Suprapubic skin (tissue), 4 donors: ENCODE measurements at places on chromosomes 5 and 9.

GRCh38 chr5:103298117-103298516 lies 39.6 kb downstream of the MACIR start:
- H3K27me3 ChIP-seq = no peaks in the 10 kb centered on the region
- DNase-seq = no peak
- H3K4me3 ChIP-seq = no peak overlapping the region
- H3K27ac ChIP-seq = no peak overlapping the region
- no peaks in the 10 kb centered on the region for H3K36me3 ChIP-seq

GRCh38 chr9:36716496-36716895 lies 143.8 kb downstream of the MELK start:
- no peaks in the 10 kb centered on the region for H3K4me1 ChIP-seq
- H3K36me3 ChIP-seq = no peaks in the 10 kb centered on the region
- no peak overlapping the region for H3K4me3 ChIP-seq
- peaks cover 9% of the 10 kb centered on the region for H3K27me3 ChIP-seq

DNA sequence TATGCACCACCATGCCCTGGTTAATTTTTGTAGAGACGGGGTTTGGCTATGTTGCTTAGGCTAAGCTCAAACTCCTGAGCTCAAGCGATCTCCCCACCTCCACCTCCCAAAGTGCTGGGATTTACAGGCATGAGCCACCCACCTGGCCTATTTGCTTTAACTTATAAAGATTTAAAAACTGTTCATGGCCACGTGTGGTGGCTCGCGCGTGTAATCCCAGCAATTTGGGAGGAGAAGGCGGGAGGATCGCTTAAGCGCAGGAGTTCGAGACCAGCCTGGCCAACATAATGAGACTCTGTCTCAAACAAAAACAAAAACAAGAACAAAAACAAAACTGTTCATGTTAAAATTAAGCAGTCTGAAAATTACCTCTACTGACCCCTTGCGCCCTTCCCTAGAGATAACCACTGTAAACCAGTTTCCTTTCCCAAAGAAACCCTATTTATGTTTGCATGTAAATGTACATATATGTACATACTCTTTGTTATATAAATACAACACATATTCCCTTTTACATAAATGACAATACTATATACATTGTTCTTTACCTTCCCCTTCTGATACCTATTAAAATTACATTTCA lies 1.5 kb downstream of the AK6 start:
- H3K27ac ChIP-seq = no peak overlapping the region
- no peaks in the 10 kb centered on the region for H3K27me3 ChIP-seq
- H3K4me3 ChIP-seq = peak overlapping the region; percentile 87
- DNase-seq = no peak
- peaks cover 31% of the 10 kb centered on the region for H3K4me1 ChIP-seq

DNA sequence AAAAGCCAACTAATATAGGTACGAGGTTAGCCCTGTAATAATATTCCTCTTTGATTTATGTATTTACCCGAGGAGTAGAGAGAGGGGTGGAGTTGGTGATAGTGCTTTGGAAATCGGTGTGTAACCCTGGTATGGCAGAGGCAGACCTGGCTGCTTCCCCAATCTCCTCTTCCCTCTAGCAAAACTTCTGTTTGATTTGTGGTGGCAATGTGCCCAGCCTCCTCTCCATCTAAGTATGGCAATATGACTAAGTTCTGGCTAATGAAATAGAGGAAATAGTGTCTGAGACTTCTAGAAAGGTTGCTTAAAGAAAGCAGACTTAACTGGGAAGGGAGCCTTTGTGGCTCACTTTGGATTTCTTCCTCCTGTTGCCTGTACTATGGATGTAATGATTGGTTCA lies 491.1 kb downstream of the ENC1 start:
- H3K4me3 ChIP-seq = no peak overlapping the region
- H3K36me3 ChIP-seq = no peaks in the 10 kb centered on the region
- H3K27me3 ChIP-seq = no peaks in the 10 kb centered on the region
- no peak overlapping the region for H3K27ac ChIP-seq
- no peaks in the 10 kb centered on the region for H3K4me1 ChIP-seq

DNA sequence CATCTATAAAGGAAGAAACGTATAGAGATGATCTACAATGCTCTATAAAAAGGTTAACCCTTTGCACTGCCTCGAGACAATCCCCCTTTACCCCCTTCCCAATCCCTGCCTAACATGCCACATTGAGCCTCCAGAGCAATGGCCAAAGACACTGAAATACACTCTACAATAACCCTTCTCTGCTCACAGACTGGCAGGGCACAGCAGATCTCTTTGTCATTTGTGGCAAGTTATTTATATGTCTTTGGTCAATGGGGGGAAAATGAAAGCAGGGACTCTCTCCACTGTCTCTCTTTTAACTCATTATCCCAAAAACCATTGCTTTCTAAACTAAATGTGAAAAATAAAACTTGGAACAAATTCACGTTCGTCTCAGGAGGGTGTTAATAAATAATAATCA lies 51.7 kb downstream of the PTCH1 start:
- peaks cover 43% of the 10 kb centered on the region for H3K36me3 ChIP-seq
- DNase-seq = no peak
- H3K27ac ChIP-seq = no peak overlapping the region
- peaks cover 20% of the 10 kb centered on the region for H3K4me1 ChIP-seq
- no peak overlapping the region for H3K4me3 ChIP-seq
- no peaks in the 10 kb centered on the region for H3K27me3 ChIP-seq

- H3K4me1 ChIP-seq = no peaks in the 10 kb centered on the region
- no peak for DNase-seq
- H3K27ac ChIP-seq = no peak overlapping the region
- no peaks in the 10 kb centered on the region for H3K36me3 ChIP-seq
- no peaks in the 10 kb centered on the region for H3K27me3 ChIP-seq
- H3K4me3 ChIP-seq = no peak overlapping the region
Measured at GRCh38 chr5:86320266-86320665, 297.5 kb upstream of the COX7C start.

- peaks cover 30% of the 10 kb centered on the region for H3K27me3 ChIP-seq
- peak overlapping the region; percentile 67 for H3K27ac ChIP-seq
- peak overlapping the region; percentile 33 for H3K4me3 ChIP-seq
- peaks cover 40% of the 10 kb centered on the region for H3K4me1 ChIP-seq
Measured at GRCh38 chr5:168288349-168289245, 2.8 kb upstream of the WWC1 start.

GRCh38 chr9:28342815-28343338 lies 769.6 kb upstream of the C9orf72 start:
- DNase-seq = no peak
- no peaks in the 10 kb centered on the region for H3K4me1 ChIP-seq
- H3K4me3 ChIP-seq = no peak overlapping the region
- H3K27me3 ChIP-seq = no peaks in the 10 kb centered on the region
- no peaks in the 10 kb centered on the region for H3K36me3 ChIP-seq
- H3K27ac ChIP-seq = no peak overlapping the region

GRCh38 chr9:96256800-96257199 lies 45.2 kb downstream of the HSD17B3 start:
- H3K4me3 ChIP-seq = no peak overlapping the region
- H3K4me1 ChIP-seq = no peaks in the 10 kb centered on the region
- H3K27ac ChIP-seq = no peak overlapping the region
- DNase-seq = no peak

GRCh38 chr5:173499471-173500212 lies 116.8 kb downstream of the BOD1 start:
- H3K4me1 ChIP-seq = peaks cover 15% of the 10 kb centered on the region
- peak overlapping the region; percentile 69 for H3K27ac ChIP-seq
- DNase-seq = no peak
- no peaks in the 10 kb centered on the region for H3K36me3 ChIP-seq
- H3K27me3 ChIP-seq = peaks cover 4% of the 10 kb centered on the region

- H3K4me1 ChIP-seq = no peaks in the 10 kb centered on the region
- no peaks in the 10 kb centered on the region for H3K36me3 ChIP-seq
- H3K27me3 ChIP-seq = no peaks in the 10 kb centered on the region
- H3K27ac ChIP-seq = no peak overlapping the region
- H3K4me3 ChIP-seq = no peak overlapping the region
Measured at GRCh38 chr5:92518318-92518904, 1062.6 kb downstream of the NR2F1-AS1 start.

DNA sequence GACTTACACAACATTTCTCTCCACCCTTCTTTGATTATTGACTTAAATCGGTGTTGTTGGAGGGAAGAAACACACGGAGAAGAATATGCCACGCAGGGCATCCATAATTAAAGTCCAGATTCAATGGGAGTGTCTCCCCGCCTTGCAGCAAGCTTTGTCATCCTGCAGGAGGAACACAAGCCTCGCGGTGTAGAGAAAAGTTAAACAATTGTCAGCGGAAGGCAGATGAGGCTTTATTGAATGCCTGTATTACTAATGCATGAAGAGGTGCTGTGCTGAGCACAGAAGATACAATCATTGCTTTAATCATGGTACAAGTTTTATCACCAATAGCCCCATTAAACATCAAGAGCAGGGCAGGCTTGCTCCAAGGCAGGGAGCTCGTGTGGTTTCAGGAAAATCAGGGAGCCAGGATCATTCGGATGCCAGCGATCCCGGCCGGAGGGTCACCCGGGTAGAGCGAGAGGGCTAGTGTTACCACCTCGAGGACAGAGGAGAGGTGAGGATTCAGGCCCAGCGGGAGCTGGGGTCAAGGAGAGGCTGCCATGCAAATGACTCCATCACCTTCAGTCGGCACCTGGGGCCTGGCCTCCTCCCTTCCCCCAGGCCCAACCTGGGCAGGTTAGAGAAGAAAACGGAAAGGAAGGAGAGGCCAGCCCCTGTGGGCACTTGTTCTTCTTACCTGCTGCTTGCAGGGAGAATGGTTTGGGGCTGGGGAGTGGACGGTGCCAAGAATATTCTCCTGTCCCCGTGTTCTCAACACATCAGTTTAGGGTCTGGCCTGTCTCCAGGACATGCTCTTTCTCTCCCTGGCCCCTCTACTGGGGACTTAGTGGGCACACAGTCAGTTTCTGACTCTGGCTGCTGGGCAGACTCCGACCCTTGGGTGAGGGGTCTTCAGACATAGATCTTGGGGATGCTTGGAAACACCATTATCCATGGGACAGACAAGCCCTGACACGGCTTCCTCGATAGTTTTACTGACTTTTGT lies 289.5 kb downstream of the IRX2 start:
- H3K27me3 ChIP-seq = peaks cover 3% of the 10 kb centered on the region
- no peak for DNase-seq
- no peaks in the 10 kb centered on the region for H3K36me3 ChIP-seq
- H3K27ac ChIP-seq = no peak overlapping the region
- H3K4me1 ChIP-seq = no peaks in the 10 kb centered on the region

DNA sequence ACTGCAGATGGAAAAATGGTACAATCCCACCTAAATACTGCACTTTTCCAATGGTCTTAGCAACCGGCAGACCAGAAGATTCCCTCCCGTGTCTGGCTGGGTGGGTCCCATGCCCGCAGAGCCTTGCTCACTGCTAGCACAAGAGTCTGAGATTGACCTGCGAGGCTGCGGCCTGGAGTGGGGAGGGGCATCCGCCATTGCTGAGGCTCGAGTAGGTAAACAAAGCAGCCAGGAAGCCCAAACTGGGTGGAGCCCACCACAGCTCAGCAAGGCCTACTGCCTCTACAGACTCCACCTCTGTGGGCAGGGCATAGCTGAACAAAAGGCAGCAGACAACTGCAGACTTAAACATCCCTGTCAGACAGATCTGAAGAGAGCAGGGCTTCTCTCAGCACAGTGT lies 221.6 kb upstream of the CTNND2 start:
- no peak for DNase-seq
- H3K4me1 ChIP-seq = no peaks in the 10 kb centered on the region
- no peaks in the 10 kb centered on the region for H3K36me3 ChIP-seq
- no peak overlapping the region for H3K27ac ChIP-seq

DNA sequence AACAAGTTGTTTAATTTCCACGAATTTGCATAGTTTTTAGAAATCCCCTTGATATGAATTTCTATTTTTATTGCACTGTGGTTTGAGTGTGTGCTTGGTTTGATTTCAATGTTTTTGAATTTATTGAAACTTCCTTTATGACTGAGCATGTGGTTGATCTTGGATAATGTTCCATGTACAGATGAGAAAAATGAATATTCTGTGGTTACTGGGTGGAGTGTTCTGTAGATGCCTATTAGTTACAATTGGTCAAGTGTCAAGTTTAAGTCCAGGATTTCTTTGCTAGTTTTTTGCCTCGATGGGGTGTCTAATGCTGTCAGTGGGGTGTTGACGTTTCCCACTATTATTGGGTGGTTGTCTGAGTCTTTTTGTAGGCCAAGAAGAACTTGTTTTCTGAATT lies 319.5 kb upstream of the ACTBL2 start:
- H3K27me3 ChIP-seq = no peaks in the 10 kb centered on the region
- H3K36me3 ChIP-seq = no peaks in the 10 kb centered on the region
- H3K4me3 ChIP-seq = no peak overlapping the region
- no peak overlapping the region for H3K27ac ChIP-seq

GRCh38 chr9:133137451-133138231 lies 16.6 kb upstream of the RALGDS start:
- peak; percentile 84 for DNase-seq
- no peak overlapping the region for H3K4me3 ChIP-seq
- H3K27me3 ChIP-seq = no peaks in the 10 kb centered on the region
- H3K4me1 ChIP-seq = peaks cover 98% of the 10 kb centered on the region

GRCh38 chr5:31027721-31028120 lies 165.8 kb upstream of the CDH6 start:
- no peak for DNase-seq
- no peak overlapping the region for H3K27ac ChIP-seq
- no peak overlapping the region for H3K4me3 ChIP-seq

- H3K4me1 ChIP-seq = peaks cover 9% of the 10 kb centered on the region
- no peak overlapping the region for H3K4me3 ChIP-seq
- H3K36me3 ChIP-seq = no peaks in the 10 kb centered on the region
- no peaks in the 10 kb centered on the region for H3K27me3 ChIP-seq
Measured at GRCh38 chr5:36058776-36059175, 7.9 kb downstream of the UGT3A2 start.

DNA sequence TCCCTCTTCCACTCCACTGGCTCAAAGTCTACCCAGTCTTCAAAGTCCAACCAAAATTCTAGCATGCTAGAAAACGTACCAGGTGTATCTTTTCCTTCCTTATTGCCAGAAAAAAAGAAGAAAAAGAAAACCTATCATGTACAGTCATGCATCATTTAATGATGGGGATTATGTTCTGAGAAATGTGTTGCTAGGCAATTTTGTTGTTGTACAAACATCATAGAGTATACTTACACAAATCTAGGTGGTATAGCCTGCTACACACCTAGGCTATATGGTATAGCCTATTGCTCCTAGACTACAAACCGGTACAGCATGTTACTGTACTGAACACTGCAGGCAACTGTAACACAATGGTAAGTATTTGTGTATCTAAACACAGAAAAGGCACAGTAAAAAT lies 104.8 kb downstream of the SREK1 start:
- no peaks in the 10 kb centered on the region for H3K27me3 ChIP-seq
- H3K36me3 ChIP-seq = no peaks in the 10 kb centered on the region
- no peak for DNase-seq
- H3K27ac ChIP-seq = no peak overlapping the region
